ENCODE measurements at places on chromosomes 12 and 14. TPM values are rescaled to one million over a fixed set of nuclear protein-coding genes. Genes with fewer than 3 reads are reported as not detected.

GRCh38 chr14:89618330-89618708 is 201.3 kb upstream of the FOXN3 start:
- DNase-seq, result no peak

Gene NEUROD4
- total RNA-seq, result not detected

DNA sequence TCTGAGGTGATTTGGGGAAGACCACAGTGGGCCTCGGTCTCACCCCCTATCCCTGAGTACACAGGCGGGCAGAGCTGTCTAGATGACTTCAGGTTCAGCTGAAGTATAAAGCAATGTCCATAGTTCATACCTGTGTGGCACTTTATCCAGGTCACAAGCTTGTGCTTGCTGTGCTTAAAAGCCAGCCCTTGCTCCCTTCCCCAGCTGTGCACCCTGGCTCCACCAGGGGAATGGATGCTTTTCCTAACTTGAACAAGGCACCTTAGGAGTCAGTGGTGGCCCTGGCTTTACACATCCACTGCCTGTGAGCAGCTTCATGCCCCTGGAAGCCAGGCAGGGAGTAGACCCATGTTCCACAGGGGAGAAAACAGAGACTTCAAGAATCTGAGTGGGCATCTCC is 5.5 kb downstream of the CARMIL3 start:
- DNase-seq, result no peak

DNA sequence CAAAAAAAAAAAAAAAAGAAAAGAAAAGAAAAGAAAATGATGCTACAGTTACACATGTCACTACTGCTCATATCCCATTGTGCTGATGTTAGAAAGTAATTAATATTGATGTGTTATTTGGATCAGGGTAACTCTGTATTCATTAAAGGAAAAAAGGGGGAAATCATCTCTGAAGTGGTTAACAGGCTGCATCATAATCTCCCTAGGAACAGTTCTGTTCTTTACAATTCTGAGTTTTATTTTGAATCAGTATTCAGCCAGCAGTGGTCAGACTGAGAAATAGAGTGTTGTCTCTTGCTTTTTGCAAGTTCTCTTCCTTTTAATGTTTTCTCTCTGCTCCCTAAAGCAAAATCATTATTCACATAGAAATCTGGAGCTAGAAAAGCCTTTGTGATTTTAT is 128.6 kb upstream of the CRY1 start:
- no peak for DNase-seq

- no peak for DNase-seq
Measured at GRCh38 chr12:55425954-55426353, at the start of gene OR6C76. OR6C76 (plus strand) TSS chr12:55426254; CDS start chr12:55426254, 0 bp downstream.

- DNase-seq, result peak; percentile 52
Measured at GRCh38 chr14:75254901-75255584, 23.6 kb upstream of the FOS start.

- no peak for DNase-seq
Measured at GRCh38 chr12:27521066-27521465, 2.9 kb upstream of the PPFIBP1 start.

Gene SNRPF
- 12.6 TPM for total RNA-seq

- no peak for DNase-seq
Measured at GRCh38 chr12:9751204-9752144, 9.2 kb downstream of the CD69 start.

Gene WSCD2
- total RNA-seq, result 33.0 TPM

Gene AHNAK2
- total RNA-seq, result 77.7 TPM

DNA sequence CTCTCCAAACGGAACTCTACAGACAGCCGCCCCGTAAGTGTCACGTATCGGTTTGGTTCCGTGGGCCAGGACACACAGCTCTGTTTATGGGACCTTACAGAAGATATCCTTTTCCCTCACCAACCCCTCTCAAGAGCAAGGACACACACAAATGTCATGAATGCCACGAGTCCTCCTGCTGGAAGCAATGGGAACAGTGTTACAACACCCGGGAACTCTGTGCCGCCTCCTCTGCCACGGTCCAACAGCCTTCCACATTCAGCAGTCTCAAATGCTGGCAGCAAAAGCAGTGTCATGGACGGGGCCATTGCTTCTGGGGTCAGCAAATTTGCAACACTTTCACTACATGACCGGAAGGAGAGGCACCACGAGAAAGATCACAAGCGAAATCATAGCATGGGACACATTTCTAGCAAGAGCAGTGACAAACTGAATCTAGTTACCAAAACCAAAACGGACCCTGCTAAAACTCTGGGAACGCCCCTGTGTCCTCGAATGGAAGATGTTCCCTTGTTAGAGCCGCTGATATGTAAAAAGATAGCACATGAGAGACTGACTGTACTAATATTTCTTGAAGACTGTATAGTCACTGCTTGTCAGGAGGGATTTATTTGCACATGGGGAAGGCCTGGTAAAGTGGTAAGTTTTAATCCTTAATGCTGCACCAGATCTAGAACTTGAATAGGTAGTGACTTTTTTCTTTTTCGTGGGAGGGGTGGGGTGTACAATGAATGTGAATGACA is 69.7 kb downstream of the WDR20 start:
- peak; percentile 63 for DNase-seq

DNA sequence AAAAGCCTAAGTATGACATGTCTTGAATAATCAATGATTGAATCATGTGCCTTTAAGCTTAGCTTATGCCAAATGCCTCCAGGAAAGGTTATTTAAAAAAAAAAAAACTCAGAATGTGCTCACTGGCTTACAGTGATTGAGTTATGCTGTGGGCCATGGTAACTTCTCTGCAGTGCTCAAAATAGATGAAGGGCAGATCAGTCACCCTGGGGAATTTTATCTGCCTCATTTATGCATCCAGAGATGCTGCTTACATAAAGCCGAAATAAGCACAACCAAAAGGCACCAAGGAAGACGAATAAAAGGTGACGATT is 118.7 kb upstream of the MDM1 start:
- no peak for DNase-seq

Gene HOXC9
- total RNA-seq, result 10.2 TPM

DNA sequence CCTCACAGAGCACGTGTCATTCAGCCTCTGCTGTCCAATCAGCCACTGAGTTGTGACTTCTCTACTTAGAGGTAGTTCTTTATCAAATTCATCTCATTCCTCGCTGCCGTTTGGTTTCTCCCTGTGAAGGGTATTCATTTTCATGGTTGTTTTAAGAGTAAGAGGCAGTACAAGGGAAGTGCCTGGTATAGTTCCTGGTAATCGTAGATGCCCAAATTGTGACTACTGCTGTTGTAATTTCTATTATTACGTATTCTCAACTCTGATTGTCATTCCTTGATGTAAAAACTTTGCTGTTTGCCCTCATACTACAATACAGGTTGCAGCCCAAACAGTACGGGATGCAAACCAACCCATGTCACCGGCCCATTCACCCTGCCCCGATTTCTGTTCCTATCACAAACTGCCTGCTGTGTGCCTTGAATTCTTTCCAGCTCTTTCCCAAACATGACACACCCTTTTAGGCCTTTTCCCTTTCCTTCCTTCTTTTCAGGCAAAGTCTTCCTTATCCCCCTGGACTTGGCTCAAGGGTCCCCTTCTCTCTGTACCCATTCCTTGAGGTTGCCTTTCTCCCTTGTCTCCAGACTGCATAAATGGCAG is 93.0 kb downstream of the SLC25A47 start:
- DNase-seq, result peak; percentile 10

- DNase-seq, result no peak
Measured at GRCh38 chr12:22473212-22473611, 71.1 kb downstream of the C2CD5 start.

Gene RPS6KL1
- 4.7 TPM for total RNA-seq

Gene CARMIL3
- total RNA-seq, result 0.58 TPM

GRCh38 chr12:92400006-92400405 is 254.4 kb upstream of the BTG1 start:
- no peak for DNase-seq

GRCh38 chr12:89038831-89039512 is 313.3 kb downstream of the DUSP6 start:
- DNase-seq, result no peak

Gene AQP2
- not detected for total RNA-seq

Gene FZD10
- total RNA-seq, result 1.5 TPM

Gene HOXC6
- 35.3 TPM for total RNA-seq

GRCh38 chr12:68236421-68237059 is 10.9 kb upstream of the IL26 start:
- no peak for DNase-seq

Gene VRTN
- not detected for total RNA-seq

DNA sequence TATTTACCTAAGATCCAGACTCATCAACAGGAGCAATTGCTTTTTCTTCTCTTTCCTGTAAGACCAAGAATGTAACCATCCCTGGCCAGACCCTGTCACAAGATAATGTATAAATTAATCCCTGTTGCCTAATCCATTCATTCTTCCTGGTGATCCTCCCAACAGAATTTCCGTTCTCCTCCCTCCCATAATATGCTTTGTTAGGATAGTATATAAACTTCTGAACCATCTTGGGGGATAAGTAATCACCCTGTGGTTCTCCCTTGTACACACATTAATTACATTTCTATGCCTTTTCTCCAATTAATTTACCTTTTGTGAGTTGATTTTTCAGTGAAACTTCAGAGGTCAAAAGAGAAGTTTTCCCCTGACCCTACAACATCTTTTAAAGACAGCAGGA is 76.2 kb upstream of the RASSF8 start:
- no peak for DNase-seq

Gene AACS
- 19.6 TPM for total RNA-seq

- no peak for DNase-seq
Measured at GRCh38 chr12:109523071-109523470, 45.6 kb downstream of the UBE3B start.

GRCh38 chr14:94480809-94481208 is 4.8 kb upstream of the SERPINA9 start:
- no peak for DNase-seq

- no peak for DNase-seq
Measured at GRCh38 chr12:45613296-45613695, 116.2 kb upstream of the ARID2 start.

Measured in sciatic nerve (tissue), 2 donors.